Caki2 (cell line): ENCODE measurements at places on chromosomes 2 and 18.

GRCh38 chr2:48391616-48392015, 138.3 kb upstream of the STON1 start:
- no peak for DNase-seq

DNA sequence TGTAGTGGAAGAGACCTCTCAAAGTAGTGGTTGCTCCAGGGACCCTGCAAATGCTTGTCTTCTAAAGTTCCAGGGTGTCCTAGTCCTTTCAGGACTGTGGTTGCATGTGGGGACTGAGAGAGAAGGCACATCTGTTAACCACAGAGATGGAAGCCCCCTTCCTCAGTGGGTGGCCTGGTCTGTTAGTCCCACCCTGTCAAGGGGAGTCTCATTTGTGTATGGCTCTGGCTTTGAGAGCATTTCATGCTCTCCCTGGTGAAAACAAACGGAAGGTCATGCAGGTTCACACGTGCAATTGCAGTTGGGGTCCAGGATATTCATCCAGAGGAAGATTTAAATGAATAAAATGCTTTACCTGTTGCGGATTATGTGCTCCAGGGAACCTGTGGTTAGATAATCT, 219.6 kb downstream of the PRKCE start:
- no peak for DNase-seq

DNA sequence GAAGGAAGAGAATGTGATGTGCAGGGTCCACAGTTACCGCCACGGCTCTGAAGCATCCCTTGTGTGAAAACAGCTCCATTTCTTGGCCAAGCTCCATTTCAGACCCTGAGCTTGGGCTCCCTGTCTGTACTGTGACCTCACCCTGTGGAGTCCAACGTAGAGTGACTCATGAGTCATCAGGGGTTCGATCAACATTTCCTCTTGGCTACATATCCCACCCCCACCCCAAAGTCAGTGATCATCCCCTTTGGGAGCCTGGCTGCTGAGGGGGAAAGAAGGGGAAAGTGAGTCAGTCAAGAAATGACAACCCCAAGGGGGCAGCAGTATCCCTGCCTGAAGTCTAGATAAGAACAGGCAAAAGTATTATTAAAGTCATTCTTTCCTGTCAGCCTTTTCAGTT, 62.2 kb downstream of the PAPOLG start:
- DNase-seq: no peak

GRCh38 chr18:71388148-71388547, 1099.3 kb downstream of the SOCS6 start:
- no peak for DNase-seq

DNA sequence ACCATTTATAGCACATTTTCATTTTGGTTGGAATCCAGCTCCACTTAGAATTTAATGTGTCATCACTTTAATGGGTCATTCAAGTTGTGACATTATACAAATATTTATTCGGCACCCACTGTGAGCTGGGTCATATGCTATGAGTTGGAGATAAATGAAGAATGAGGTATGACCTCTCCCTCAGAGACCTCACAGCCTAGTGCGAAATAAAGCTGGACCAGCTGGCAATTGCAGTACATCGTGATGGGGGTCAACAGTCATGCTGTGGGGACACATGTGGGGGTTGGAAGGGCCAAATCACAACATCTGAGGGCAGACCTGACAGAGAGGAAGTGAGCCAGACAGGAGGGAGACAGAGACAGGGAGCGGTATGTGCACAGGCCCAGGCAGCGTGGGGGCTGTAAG, 175.4 kb downstream of the MAIP1 start:
- peak; percentile 31 for DNase-seq

DNA sequence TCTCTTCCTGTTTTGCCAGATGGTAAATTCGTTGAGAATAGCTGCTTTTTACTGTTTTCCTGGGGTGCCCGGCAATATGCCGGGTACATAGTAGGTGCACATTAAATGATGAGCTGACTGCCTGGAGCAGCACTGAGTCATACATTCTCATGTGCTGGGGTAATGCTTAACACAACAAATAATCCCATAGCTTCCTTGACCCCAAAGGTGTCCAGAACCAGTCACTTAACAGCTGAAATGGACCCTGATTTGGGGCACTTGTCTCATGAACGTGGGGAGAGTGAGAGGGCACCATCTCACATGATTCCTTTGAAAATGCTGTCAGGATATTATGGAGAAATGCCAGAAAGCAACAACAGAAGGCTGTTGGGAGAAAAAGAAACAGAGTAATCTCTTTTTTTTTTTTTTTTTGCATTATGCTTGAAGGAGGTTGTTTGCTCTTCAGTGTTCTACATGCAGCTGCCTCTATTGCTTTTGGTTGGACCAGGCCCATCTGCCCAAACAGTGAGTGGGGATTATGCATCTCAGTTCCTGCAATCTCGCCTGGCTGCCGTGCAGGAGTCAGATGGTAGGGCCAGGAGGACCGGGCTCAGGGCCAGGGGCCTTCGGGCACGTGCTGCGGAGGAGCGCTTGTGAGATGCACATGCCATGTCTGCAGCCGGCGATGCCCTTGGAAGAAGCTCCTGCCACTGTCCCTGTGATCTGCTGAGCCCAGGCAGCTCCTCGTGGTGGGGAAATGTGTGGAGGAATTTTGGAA, 162.1 kb downstream of the SH3RF3 start:
- no peak for DNase-seq

DNA sequence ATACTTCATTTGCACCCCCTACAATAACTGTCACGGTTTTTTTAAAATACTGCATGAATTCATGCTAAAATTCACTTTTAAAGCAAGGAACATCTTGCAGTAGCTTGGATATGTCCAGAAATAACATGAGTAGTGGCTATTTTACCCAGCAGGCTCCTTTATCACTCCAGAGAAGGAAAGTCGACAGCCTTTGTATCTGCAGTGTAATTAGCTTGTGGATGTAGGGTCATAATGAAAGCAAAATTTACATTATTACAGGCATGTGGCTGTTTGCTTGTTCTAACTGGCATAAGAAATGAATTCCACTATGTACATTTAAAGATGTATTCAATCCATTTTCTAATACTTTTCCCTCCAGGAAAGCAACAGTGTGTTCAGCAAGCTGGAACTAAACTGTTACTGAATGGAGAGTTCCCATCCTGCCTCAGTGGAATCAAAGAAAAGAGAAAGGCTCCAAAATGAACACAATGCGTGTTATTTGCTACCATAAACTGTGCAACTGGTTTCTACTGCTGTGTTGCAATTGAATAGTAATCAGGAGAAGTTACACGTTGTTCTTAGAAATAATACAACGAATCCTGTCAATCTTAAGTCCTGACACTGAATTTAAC, 321.2 kb upstream of the VRK2 start:
- no peak for DNase-seq

DNA sequence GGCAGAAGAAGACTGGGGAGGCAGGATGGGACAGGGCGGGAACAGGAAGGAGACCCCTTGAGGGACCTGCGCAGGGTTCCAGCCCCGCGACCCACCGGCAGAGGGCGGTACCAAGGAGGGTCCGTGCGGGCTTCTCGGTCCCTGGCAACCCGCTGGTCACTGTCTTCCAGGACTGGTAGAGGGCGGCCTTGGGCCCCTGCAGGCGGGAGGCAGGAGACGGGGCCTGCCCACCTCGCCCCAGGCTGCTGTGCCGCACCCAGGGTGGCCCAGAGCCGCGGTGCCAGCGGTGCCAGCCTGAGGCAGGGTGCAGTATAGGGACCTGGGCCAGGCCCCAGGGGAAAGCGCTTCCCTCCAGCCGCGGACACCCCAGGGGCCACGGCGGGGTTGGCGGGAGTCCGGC, 34.5 kb downstream of the NEURL3 start:
- no peak for DNase-seq

GRCh38 chr2:224846686-224847085, 130.5 kb upstream of the CCDC195 start:
- DNase-seq: no peak

DNA sequence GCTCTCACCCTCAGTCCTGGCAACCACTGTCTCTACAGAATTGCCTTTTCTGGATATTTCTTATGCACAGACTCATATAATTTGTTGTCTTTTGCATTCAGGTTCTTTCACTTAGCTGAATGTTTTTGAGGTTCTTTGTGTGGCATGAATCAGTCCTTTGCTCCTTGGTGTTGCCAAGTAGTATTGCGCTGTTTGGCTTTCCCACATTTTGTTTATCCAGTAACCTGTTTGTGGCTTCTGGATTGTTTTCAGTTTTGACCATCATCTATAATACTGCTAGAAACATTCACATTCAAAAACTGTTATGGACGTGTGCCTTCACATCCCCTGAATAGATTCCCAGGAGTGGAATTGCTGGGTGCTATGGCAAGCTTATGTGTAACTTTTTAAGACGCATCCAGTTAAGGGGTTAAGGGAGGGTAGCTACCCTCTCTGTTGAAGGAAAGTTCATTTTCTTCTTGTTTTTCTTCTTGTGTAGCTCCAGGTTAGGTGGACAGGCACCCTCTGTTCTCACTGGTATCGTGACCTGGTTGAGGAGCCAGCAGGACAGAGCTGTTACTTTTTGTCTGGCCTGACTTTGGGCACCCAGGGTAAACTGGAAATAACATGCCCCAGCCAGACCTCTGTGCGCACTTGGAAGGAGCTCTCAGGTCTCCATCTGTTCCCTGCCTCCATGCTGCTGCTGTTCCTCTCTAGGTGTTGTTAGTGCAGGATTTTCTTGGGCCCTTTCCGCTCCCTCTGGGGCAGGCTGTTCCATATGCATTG, 29.6 kb downstream of the ARHGAP25 start:
- DNase-seq: no peak

DNA sequence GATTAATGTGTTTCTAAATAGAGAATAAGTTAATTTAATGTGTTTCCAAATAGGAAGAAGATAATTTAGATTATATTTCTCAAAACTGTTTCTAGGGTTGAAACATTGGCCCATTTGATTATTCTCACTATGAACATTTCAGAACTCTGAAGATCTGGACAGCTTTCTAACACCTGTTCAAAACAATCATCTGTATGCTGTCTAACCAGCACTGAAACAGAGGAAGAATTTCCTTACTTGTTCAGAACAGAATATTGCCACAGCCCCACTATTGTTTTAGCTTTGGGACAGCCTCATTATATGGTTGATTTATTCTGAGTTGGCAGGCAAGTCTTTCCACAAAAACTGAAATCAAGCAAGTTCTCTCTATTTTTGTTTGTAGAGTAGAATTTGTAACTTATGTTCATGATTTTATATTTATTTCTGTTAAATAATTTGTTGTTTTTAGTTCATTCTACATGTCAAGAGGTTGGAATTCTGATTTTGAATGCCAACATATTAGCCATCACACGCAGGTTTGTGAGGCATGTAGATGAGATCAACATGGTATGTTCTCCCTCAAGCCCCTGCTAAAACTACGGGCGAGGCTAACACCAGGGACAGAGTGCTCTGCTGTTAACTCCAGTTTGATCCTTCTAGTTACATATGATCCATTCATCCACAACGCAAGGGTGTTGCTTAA, 11.2 kb downstream of the IL18RAP start:
- DNase-seq: no peak

GRCh38 chr2:240168546-240169361, 28.3 kb upstream of the OTOS start:
- no peak for DNase-seq

- no peak for DNase-seq
These were observed 2.1 kb upstream of the TCF7L1 start for GRCh38 chr2:85131116-85131515.

DNA sequence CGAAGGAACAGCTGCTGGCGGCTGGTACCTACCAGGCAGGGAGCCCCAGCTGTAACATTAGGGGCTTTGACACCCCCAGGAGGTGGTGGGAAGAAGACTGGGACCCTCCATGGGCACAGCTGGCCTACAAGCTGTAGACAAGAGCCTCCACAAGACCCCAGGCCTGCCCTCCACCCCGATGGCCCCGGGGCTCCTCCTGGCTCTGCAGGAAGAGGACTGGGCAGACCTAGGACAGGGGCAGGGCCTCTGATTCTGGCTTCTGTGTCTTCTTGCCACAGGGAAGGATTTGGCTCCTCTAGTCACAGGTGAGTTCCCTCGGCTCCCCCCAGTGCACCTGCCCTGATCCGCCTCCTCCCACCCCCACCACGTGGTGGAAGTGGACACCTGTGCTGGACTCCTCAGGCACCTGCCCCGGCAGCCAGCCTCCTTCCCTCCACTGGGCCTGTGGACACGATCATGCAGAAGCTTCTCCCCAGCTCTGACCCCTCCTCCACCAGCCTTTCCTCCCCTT, 53.4 kb upstream of the ODC1 start:
- DNase-seq: no peak

GRCh38 chr2:234487356-234487755, 9.5 kb downstream of the ARL4C start:
- no peak for DNase-seq

DNA sequence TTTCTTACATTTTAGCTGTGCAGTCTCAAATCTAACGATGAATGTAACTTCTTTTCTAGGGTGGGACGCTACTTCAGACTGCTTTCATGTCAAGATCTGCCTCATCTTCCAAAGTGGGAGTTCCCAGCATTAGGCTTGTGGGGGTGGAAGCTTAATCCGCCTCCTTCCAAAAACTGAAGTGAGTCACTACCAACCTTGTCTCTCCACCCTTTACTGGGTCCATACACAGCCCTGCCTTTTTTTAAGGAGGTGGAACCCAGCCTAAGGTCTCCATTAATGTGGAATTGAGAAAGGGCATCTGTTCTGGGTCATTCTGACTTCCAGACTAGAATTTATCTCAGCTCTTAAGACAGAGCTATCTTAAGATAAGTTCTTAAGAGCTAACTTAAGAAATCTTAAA, 42.0 kb upstream of the NFE2L2 start:
- DNase-seq: no peak

DNA sequence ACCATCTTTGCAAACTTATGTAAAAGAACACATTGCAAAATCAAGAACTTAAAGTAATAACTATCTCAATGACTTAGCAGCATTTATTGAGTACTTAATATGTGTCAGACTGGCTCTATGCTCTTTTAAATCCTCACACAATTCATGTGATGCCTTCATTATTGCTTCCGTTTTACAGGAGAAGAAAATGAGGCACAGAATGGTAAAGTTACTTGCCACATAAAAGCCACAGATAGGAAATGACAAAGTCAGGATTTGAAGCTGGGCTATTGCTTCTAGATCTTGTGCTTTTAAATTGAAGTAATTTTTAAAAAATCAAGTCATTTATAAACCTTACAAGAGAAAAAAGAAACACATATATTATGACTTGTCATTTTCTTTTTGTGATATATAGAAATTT, 174.2 kb downstream of the WDR7 start:
- DNase-seq: no peak

GRCh38 chr2:219451661-219452360, 17.2 kb downstream of the SPEG start:
- DNase-seq: no peak
